ENCODE measurements at places on chromosomes 3 and 15. TPM values are rescaled to one million over a fixed set of nuclear protein-coding genes. Genes with fewer than 3 reads are reported as not detected.

GRCh38 chr15:101119181-101119580 is 132.7 kb downstream of the CHSY1 start:
- DNase-seq, result no peak

DNA sequence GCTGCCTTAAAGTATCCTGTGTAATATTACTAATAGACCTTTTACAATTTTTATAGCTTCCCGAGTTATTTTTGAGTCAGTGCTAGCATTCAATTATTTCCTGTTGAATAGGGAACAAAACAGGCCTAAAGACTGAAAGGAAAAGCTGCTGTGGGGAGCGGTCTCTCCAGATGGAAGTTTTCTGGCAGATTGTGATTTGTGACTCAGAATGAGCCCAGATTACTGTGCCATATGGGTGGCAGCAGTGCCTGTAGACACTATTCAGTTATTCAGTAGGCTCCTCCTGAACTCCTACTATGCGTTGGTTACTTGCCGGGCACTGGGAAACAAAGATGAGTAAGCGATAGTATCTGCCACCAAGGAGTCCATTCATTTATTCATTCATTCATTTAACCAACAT is 211.8 kb downstream of the CHST2 start:
- DNase-seq, result no peak

DNA sequence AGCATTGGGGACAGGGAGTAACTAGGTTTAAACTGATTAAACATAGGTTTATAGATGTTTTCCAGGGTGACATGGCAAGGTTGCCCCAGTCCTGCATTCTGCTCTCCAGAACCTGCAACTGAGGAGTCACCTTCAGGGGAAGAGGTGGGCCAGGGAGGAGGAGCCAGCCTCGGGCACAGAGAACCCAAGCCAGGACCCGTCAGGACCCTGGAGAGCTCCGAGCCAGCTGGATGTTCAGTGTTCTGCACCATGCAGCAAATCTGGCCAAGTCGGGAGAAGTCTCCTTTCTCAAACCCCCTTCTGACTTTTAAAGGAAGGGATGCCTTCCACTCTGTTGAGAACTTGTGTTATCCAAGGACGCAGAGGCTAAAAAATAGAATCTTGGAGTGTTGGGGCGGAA is 62.1 kb upstream of the SLC6A11 start:
- no peak for DNase-seq

Gene PIERCE2
- 5.6 TPM for total RNA-seq

Gene CILP
- 2.2 TPM for total RNA-seq
